ENCODE measurements at places on chromosomes 7 and 10.
A peak's percentile ranks its signal among the peaks of the same experiment; 100 is the strongest.

DNA sequence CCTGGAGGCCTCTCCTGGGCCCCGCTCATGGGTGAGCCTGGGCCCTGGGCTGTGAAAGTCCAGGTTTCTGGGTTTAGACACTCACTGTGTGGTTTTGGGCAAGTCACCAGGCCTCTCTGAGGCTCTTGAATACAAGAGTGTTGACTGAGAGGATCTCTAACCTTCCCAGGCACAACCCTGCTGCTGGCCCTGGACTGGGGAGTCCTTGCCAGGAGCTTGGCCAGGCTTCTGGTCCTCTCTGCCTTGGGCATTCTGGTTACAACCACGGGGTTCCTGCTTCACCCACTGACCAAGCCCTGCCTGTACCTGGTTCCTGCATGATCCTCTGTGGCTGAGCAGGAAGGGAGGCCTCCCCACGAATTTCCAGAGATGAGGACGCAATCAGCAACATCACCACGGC, 63.6 kb upstream of the COL13A1 start:
- no peak for DNase-seq

DNA sequence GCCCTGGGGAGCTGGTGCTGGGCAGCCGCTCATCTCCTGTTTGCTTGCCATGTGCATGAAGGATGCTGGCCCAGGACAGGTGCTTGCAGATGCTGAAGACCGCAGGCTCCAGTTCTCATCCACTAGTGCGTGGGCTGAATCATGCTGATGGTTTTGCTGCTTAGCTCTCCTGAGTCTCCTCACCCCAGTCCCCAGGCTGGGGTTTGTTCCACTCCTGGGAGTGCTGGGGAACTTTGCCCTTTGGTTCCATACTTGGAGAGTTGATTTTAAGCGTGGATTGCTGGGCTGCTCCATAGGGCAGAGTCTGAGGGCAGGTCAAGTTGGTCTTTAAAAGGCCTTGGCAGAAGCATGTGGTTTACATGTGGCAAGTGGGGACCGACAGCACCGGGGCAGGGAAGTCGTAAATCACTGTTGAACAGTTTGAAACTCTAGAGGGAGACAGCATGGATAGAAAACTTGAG, 9.1 kb downstream of the DYNC2I1 start:
- no peak for DNase-seq

- no peak for DNase-seq
Observed at GRCh38 chr7:138668229-138668596, 32.9 kb downstream of the SVOPL start.

- peak; percentile 45 for DNase-seq
Observed at GRCh38 chr7:155796381-155797261, 15.6 kb downstream of the SHH start.

DNA sequence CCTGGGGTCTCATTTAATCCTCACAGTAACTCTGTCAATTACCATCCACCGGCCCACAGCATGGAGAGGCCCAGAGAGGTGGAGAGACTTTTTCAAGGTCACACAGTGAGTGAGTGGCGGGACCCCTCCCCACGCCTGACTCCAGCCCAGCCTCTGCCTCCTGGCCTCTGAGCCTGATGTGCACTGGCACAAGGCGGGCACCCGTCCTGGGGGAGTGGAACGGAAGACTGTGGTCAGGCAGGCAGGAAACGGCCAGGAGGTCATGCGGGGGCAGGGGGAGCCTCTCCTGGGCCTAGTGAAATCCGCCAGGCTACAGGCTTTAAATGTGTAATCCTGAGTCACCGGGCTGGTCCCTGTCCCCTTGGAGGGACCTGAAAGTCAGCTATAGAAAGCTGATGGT, 32.2 kb downstream of the ZCCHC24 start:
- DNase-seq = peak; percentile 16

DNA sequence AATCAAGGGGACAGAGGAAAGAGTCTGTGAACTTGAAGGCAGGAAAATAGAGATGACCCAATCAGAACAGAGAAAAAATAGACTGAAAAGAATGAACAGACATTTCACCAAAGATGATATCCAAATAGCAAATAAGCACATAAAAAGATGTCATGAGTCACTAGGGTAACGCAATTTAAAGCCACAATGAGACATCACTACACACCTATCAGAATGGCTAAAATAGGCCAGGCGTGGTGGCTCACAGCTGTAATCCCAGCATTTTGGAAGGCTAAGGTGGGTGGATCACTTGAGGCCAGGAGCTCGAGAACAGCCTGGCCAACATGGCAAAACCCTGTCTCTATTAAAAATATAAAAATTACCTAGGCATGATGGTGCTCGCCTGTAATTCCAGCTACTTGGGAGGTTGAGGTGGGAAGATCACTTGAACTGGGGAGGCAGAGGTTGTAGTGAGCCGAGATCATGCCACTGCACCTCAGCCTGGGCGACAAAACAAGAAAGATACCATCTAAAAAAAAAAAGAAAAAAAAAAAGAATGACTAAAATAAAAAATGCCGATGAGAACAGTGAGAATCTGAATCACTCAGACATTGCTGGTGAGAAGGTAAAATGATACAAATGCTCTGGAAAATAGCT, 100.9 kb downstream of the LHPP start:
- no peak for DNase-seq

GRCh38 chr7:94212160-94212559, 182.5 kb upstream of the COL1A2 start:
- no peak for DNase-seq

GRCh38 chr7:51141451-51142003, 175.1 kb downstream of the COBL start:
- DNase-seq = no peak

GRCh38 chr10:44293306-44293778, 91.6 kb downstream of the CXCL12 start:
- DNase-seq = no peak

DNA sequence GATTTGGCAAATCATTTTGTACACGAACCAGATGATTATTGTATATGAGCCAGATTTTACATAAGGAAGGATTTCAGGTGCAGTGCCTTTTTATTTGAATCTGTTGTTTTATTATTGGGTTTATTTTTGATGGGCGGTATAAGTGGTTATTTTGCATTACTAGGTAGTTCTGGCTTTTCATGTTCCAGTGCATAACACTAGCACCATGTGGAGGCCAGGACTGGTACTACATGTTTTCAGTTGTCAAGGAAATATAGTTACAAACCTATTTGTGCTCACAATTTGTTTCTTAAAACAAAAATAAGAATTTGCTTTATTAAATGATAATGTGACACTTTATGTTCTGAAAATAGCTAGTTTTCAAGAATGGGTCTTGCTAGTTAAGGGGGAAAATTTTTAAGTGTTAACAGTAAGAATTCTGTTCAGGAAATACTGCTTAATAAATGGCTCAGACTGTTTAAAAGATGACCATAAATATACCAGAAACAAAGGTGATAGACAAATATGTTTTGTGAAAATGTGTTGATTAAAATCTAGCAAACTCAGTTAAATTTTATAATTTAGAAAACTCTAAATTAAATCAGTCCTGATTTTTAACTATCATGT, 7.1 kb upstream of the SEMA3E start:
- DNase-seq = no peak

- no peak for DNase-seq
Observed at GRCh38 chr7:101719123-101719470, 90.0 kb upstream of the MYL10 start.

DNA sequence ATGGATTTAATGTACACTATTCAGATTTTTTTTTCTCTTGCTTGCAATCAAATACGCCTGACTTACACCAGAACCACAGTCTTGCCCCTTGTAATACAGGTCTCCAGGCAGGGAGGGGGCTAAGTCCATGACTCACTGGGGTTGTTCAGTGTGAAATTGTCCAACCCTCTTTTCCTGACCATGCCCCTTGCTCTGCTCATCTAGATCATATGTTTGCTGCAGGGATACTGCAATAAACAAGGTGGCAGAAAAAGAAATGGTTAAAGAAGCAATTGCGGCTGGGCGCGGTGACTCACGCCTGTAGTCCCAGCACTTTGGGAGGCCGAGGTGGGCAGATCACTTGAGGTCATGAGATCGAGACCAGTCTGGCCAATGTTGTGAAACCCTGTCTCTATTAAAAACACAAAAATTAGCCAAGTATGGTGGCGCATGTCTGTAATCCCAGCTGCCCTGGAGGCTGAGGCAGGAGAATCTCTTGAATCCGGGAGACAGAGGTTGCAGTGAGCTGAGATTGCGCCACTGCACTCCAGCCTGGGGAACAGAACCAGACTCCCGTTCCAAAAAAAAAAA, 85.5 kb downstream of the TMEM130 start:
- DNase-seq = no peak

- DNase-seq = no peak
Observed at GRCh38 chr10:121617176-121617575, 18.9 kb upstream of the FGFR2 start.

DNA sequence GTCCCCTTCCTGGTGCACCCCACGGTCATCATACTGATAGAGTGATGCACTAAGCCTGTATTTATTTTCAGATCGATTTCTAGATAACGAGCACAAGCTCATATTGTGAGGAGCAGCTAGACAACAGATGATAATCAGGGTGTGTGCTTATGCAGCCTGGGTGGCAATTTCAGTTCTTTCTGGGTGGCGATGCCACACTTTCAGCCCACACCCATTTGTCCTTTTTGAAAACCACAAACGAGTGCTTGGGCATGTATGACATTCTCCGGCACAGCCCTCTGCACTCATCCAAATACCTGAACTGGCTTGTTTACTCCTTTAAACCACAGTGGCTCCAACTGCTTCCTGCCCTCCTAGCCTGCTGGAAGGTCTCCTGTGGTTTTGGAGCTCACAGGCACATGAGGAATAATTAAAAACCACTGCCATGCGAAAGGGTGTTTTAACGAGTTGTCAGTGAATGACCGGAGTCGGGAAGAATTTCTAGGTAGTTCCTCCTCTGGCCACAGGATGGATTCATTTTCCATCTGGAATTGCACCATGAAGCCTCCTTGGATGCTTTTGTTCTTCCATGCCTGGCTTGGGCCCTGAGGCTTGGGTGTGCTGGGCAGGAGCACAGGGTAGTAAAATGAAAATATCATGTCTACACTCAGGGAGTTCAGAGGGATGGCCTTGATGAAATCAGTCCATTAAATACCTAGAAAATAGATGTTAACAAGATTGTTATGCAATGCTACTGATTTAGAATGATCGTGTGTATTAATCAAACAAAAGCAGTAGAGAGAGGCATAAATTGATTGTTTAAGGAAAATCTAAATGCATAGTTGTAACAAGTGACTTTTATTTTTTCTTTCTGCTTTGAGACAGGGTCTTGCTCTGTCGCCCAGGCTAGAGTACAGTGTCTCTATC, 52.4 kb upstream of the ITGB1 start:
- DNase-seq = no peak

DNA sequence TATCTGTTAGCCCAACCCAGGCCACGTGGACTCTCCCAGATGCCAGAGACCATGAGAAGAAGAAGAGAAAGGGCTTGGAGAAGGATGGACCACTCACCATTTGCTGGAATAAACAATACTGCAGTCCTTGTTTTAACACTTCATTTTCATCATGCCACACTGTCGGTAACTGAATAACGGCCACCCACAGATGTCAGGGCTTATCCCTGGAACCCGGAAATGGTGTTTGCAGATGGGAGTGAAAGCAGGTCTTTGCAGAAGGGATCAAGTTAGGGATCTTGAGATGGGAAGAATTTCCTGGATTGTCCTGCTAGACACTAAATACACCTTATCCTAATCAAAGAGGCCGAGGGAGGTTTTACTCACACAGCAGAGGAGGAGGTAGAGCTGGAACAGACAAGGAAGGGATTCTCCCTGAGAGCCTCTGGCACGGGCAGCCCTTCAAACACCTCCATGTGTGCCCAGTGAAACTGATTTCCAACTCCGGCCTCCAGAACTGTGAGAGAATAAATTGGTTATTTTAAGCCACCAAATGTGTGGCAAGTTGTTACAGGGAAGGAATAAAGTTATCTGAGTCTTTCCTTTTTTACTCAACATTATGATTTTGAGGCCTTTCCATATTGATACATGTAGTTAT, 56.3 kb upstream of the SFMBT2 start:
- no peak for DNase-seq

DNA sequence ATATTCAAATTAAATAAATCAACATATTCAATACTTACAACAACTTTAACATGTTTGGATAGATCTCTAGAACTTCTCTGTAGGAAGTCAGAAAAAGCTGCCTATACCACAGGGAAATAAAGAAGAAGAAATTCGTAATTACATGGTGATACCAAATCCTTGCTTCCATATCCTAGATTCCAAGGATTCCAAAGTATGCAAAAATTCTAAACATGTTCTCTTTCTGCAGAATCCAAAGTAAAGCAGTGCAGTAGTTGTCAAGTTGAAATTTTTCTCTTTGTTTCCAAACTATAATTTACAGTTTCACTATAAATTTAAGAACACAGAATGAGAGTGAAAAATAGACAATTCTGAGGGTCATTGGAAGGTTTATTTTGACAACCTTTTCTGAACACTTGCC, 233.7 kb upstream of the PTN start:
- DNase-seq = no peak

- DNase-seq = no peak
Observed at GRCh38 chr7:42351316-42351935, 114.4 kb upstream of the GLI3 start.

GRCh38 chr10:102675011-102675665, 30.9 kb downstream of the TRIM8 start:
- no peak for DNase-seq

GRCh38 chr10:131559450-131559911, 248.0 kb upstream of the TCERG1L start:
- no peak for DNase-seq

- no peak for DNase-seq
Observed at GRCh38 chr7:12488341-12488740, 82.2 kb upstream of the SCIN start.

DNA sequence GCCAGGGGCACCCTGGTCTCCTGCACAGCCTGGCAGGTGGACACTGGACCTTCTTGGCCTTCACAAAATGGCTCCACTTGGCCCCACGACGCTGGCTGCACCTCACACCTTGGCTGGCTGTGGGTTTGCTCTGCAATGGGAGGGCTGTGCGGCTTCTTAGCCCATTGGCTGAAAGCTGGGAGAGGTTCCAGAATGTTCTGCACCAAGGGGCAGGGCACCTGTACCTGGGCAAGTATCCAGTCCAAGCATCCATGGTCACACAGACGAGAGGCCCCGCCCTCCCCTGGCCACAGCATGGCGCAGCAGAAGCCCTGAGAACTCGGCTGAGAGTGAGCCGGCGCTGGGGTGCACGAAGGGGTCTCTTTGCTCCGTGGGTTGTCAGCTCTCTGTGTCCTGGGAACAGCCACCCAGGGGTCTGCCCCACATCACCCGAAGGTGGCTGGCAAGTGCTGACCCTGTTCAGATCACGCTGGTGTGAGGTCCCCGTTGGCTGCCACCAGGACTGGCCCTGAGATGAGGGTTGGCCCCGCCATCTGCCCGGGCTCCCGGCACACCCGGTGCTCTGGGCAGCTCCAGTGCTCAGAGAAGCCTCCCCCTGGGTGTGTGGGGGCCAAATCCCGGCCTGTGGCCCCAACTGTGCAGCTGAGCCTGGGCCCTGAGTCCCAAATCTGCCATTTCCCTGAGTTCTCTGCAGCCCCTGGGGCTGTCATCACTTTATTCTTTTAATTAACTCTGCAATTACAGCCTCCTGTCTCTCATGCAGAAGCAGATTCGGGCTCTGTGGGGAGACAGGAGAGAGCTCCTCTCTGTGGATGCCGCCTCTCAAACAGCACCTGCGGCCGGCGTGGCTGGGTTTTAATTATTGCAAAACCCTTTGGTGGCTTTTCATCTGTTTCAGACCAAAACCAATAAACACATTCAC, 19.4 kb upstream of the ADGRA1 start:
- DNase-seq = no peak
